ENCODE measurements at places on chromosomes 12 and 14. TPM values are rescaled to one million over a fixed set of nuclear protein-coding genes. Genes with fewer than 3 reads are reported as not detected.

DNA sequence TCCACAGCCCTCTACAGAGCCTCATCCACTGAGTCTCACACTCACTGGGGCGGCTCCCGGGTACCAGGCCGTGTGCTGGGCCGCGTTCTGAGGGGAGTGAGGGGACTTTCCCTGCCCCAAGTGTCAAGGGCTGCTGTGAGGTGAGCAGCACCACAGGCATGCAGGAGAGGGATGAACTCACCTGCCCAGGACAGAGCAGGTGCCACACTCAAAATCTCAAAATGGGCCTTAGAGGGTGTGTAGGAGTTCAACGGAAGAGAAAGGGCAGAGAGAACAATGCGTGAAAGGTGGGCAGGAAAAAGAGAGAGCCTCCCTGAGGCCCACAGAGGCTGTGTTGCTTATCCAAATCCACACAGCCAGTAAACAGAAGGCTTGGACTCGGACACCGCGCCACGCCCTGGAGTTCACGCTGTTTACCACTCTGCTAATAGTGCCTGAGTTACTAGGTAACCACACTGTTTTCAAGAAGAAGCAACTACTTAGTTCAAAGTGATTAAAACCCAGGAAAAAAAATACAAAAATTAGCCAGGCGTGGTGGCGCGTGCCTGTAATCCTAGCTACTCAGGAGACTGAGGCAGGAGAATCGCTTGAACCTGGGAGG lies 32.7 kb downstream of the TSPAN11 start:
- DNase-seq: no peak

DNA sequence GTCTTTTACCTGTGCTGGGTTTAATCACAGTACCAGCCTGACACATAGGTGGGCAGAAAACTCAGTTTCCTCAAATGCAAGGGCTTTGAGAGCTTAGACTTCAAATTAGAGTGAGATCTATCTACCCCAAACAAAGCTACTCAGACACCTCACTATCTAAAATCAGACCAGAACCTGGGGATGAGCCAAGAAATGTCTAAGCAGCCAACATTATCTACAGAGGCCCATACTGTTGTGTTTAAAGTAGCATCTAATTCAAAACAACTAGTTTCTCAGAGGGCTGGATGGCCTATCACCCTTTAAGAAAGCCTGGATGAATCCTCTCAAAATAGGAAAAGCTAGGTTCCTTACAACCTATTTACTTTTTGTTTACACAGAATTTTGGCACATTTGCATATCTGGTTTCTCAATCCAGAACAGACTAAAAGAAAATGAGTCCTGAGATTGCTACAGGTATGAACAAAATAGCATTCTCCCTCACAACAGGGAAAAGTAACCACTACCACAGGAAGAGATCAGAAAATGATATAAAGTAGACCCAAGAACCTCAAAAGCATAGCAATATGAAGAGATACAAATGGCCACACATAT lies 142.4 kb downstream of the ZFP36L1 start:
- DNase-seq: no peak

GRCh38 chr12:14186193-14186502 lies 179.3 kb upstream of the ATF7IP start:
- DNase-seq: no peak

- DNase-seq: no peak
Measured at GRCh38 chr14:65027127-65027799, 40.6 kb downstream of the FNTB start.

IL23A gene
- total RNA-seq: 0.84 TPM

KLRG1 gene
- 23.2 TPM for total RNA-seq

GRCh38 chr14:69354383-69355153 lies 43.5 kb downstream of the ERH start:
- peak; percentile 75 for DNase-seq

- DNase-seq: no peak
Measured at GRCh38 chr12:26027401-26027800, 68.9 kb downstream of the RASSF8 start.

ADAMTS20 gene
- total RNA-seq: not detected

- DNase-seq: no peak
Measured at GRCh38 chr14:23449314-23449713, 13.9 kb upstream of the MYH7 start.

- no peak for DNase-seq
Measured at GRCh38 chr14:75961662-75962061, 20.1 kb downstream of the TGFB3 start.

All from natural killer cell treated with Interleukin-12 subunit alpha and Interleukin-12 subunit beta and Interleukin-15 and Interleukin-18, amount 100 ng/mL, for 72 hours (primary cell).